ENCODE measurements at places on chromosomes 3 and 15. TPM values are rescaled to one million over a fixed set of nuclear protein-coding genes. Genes with fewer than 3 reads are reported as not detected.

NRG4 gene
- not detected for total RNA-seq

ISL2 gene
- total RNA-seq: not detected

ZMYND10 gene
- total RNA-seq: 0.81 TPM

GOLGA6L7 gene
- not detected for total RNA-seq

KCNAB1 gene
- total RNA-seq: 9.2 TPM

RBMS3 gene
- 84.1 TPM for total RNA-seq

ASB14 gene
- not detected for total RNA-seq

EPHA3 gene
- total RNA-seq: 0.98 TPM

ZKSCAN7 gene
- total RNA-seq: 5.0 TPM

SCG5 gene
- 16.7 TPM for total RNA-seq

SMCO1 gene
- not detected for total RNA-seq

ATOSA gene
- total RNA-seq: 35.8 TPM

TNFSF10 gene
- 5.0 TPM for total RNA-seq

CISH gene
- 1.4 TPM for total RNA-seq

TUBGCP4 gene
- 10.7 TPM for total RNA-seq

PLSCR4 gene
- total RNA-seq: 28.3 TPM

PAK2 gene
- total RNA-seq: 39.7 TPM

SLC24A5 gene
- total RNA-seq: not detected

AMIGO3 gene
- 0.27 TPM for total RNA-seq

GALNT15 gene
- total RNA-seq: 10.9 TPM

STAB1 gene
- total RNA-seq: 0.90 TPM

OSBPL10 gene
- total RNA-seq: 6.7 TPM

LIPH gene
- total RNA-seq: 0.36 TPM

TMEM108 gene
- not detected for total RNA-seq

IMPG2 gene
- total RNA-seq: 0.65 TPM

All from fibroblast of the aortic adventitia (primary cell).